ENCODE measurements at places on chromosomes 11 and 22.

- DNase-seq, result no peak
Observed at GRCh38 chr22:22897947-22898346, 10.3 kb downstream of the IGLL5 start.

GRCh38 chr11:76765863-76766350, 17.2 kb upstream of the TSKU start:
- no peak for DNase-seq

DNA sequence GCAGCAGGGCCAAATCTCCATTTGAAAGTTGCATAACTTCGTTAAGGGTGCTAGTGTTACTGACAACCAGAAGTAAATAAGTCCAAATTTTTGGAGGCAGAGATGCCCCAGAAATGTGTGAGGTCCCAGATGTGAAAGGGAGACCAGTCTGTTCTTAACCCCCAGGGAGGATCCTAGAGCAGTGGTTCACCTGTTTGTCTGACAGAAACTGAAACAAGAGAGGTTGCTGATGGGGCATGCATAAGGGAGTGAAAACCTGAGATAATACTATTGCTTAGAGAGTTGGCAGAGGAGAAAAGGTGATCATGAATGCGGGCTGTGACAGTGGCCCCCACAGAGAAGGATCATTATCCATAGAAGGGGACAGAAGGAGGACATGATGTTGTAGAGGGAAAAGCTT, 3.8 kb downstream of the CBLIF start:
- no peak for DNase-seq

DNA sequence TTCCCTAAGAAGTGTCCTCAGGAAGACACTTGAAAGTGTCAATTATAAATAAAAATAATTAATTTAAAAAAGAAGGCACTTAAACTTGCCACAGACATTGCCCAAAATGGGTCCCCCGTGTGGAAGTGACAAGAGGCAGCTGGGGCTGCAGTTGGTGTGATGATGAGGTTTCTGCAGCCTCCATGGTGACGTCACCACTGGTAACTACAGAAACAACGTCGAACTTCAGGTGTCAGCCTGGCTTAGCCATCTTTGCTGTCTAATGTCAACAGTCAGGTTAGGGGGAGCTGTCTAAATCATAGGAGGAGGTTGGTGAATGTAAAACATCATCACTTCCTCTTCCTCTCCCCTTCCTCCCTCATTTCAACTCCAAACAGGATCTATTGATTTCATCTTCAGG, 328.6 kb downstream of the MN1 start:
- DNase-seq, result no peak

GRCh38 chr11:122220321-122220720, 104.3 kb upstream of the BLID start:
- no peak for DNase-seq
